ENCODE measurements at places on chromosomes 13 and 19. TPM values are rescaled to one million over a fixed set of nuclear protein-coding genes. Genes with fewer than 3 reads are reported as not detected.

- DNase-seq = no peak
These were observed 661.6 kb upstream of the KLHL1 start for GRCh38 chr13:70769817-70770216.

The B3GNT3 gene
- total RNA-seq = not detected

- DNase-seq = no peak
These were observed 4.1 kb downstream of the ATP11A start for GRCh38 chr13:112693831-112694497.

DNA sequence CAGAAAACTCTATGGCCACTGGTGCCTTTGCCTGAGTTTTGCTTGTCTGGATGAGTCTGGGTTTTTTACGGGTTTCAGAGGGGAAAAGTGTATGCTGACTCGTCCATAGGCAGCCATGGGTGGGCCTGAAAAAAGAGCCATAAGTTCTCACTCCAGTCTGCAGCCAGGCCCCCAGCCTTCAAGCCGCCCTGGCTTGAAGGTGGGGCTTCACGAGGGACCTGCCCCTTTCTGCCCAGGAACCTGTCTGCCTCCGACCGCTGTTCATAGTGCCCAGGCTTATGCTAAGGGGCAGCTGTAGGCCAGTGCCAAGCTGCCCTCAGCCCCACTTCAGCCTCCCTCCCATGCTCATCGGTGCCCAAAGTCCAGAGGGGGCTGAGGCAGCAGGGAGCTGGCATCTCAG is 385.2 kb downstream of the PCDH9 start:
- no peak for DNase-seq

GRCh38 chr13:23600100-23600499 is 29.9 kb downstream of the TNFRSF19 start:
- no peak for DNase-seq

Measured in A172 (cell line).